ENCODE measurements at places on chromosomes 7 and 10.

DNA sequence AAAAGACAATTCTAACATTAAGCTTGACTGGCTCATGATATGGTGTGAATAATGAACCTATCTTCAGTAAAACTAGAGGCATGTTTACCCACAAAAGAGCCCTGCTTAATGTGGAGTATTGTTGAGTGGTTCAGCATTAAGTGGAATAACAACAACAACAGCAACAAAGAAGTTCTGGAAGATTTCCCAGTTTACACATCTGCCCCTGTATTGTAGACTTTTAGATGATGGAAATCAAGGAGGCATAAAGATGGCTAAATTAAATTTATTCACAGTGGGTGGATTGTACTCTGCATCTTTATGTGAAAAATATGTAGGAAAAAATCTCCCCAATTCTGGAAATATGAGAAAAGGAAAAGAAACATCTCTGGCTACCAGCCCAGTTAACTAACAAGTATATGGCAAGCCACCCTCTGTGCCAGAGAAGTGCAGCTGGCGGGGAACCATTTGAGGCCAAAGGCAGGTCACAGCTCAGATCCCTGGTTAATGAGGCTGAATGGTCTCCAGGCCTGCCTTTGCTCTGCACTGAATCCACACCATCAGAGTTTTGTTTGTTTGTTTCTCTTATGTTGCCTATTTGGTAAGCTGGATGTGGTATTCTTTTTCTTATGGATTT is 186.0 kb downstream of the SEMA3D start:
- no peak for DNase-seq

GRCh38 chr7:84393786-84394185 is 199.2 kb upstream of the SEMA3A start:
- no peak for DNase-seq

DNA sequence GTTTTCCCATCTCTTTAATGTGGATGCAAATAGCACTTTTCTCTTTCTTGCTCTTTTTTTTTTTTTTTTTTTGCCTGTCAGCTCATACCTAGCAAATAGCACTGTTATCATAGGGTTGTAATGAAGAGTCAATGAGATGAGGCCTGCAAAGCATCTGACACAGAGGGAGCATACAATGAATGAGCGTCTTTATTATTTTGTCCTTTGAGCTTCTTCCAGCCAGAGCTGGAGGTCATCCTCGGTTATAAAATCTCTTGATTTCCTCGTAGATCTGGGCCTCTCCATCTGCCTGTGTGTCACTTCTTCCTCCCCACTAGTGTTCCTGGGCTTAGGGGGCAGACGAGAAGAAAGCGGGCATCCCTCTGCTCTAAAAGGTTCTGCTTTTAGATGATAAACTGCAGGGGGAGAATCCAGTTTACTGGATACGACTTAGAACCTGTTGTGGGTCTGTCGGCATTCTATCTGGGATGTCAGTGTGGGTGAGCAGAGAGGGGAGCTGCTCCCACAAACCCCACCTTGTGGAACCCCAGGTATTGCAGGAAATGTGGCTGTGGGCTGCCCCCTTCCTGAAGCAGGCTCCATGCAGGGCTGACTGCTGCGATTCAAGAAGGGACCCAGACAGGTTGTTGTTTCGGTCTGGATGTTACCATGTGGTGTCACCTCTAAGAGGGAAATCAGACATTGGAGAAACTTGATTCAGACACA is 135.8 kb upstream of the GPR26 start:
- DNase-seq: no peak

- no peak for DNase-seq
These were observed 31.6 kb downstream of the TMEM120A start for GRCh38 chr7:75962607-75963380.

GRCh38 chr10:52368725-52369124 is 54.6 kb downstream of the DKK1 start:
- DNase-seq: no peak

DNA sequence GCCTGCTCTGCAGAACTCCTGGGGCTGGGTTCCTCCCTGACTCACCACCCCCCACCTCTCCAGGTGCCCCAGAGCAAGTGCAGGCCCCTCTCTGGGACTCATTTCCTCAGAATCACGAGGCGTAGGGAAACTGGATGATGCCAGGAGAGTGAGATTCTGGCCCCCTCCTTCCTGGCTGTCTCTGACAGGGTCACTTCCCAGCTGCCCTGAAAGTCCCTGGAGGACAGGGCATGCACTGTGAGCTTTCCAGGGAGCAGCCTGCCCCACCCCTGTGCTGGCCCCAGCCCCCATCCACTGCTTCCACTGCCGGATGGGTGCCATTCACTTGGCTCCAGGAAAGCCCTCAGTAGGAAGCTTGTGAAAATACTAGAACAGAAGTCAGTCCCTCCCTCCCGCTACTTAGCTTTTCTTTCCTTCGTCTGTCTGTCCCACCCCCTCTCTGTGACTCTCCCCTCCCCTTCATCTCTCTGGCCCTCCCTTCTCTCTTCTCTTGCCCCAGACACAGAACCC is 10.4 kb downstream of the TACR2 start:
- no peak for DNase-seq

- DNase-seq: no peak
These were observed 160.9 kb downstream of the FZD1 start for GRCh38 chr7:91425149-91425548.

DNA sequence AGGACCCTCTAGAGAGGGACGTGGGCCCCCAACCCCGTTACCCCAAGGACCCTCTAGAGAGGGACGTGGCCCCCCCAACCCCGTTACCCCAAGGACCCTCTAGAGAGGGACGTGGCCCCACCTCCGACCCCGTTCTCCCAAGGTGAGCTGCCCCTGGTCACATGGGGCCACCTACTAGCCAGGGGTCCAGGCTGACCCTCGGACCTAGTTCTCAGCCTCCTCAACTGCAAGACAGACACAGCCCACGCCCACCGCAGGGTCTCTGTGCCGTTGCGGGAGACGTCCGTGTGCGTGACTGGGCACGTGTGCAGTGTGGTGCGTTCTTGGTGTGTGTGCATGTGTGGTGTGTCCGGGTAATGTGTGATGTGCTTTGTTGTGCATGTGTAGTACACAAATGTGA is 21.6 kb upstream of the UTF1 start:
- no peak for DNase-seq

- no peak for DNase-seq
These were observed 38.9 kb downstream of the JAKMIP3 start for GRCh38 chr10:132104471-132105301.

DNA sequence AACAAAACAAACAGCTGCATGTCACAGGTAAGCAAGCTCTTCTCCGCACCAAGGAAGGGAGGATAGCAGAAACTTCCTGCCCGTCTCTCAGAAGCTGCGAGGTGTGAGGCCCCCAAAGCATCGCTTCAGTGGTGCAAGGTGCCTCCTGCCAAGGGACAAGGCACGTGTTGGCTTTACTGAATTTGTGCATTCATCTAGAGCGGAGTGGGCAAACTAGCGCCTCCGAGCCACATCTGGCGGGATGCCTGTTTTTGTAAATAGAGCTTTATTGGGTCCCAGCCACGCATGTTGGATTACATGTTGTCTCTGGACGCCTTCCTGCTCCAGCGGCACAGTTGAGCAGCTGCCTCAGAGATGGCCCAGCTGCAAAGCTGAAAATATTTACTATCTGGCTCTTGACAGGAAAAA is 27.7 kb downstream of the PHYH start:
- DNase-seq: no peak

- no peak for DNase-seq
These were observed 2.2 kb upstream of the CUEDC2 start for GRCh38 chr10:102434394-102435132.

GRCh38 chr10:86650151-86650550 is 4.2 kb upstream of the OPN4 start:
- no peak for DNase-seq

- DNase-seq: no peak
These were observed 467.9 kb upstream of the PODXL start for GRCh38 chr7:132024290-132024689.

- no peak for DNase-seq
These were observed 241.5 kb upstream of the SP8 start for GRCh38 chr7:21028186-21028585.

DNA sequence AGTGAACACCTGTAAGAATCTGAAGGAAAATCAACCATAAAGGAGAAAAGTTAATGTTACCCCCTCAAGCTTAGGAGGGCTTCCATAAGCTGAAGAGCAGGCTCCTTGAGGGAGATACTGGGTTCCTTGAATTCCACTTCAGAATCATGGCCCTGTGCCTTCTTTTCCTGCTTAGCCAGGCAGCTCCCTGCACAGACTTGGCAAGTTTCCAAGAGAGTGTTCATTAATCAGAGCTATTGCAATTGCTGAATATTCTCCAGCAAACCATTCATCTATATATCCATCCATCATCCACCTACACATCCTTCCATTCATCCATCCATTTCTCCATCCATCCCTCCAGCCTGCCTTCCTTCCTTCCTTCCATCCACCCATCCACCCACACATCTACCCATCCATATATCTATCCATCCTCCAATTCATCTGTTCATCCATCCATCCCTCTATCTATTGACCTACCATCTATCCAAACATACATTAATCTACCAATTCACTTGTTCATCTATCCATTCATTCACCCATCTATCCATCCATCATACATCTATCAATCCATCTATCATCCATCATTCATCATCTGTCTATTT is 574.4 kb downstream of the PTPRN2 start:
- DNase-seq: no peak

DNA sequence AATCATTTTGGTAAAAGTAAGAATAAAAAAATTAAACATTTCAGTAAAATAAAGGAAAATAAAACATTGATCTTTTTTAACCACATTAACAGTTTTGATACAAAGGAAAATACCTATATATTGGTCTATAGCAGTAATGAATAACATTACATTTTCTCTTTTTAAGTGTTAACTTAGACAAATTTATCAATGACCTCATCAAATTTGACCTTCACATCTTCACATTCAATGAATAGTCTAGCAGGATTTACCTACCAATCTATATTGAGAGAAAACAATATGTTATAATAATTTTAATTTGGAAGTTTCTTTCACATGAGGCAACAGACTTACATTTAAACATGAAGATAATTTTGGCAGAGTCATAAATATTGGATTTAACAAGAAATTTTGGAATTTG is 17.9 kb upstream of the UBE2D1 start:
- DNase-seq: no peak

- no peak for DNase-seq
These were observed 197.8 kb upstream of the CDCA7L start for GRCh38 chr7:22143491-22143890.

- DNase-seq: no peak
These were observed 254.6 kb downstream of the OTUD1 start for GRCh38 chr10:23693501-23693901.

DNA sequence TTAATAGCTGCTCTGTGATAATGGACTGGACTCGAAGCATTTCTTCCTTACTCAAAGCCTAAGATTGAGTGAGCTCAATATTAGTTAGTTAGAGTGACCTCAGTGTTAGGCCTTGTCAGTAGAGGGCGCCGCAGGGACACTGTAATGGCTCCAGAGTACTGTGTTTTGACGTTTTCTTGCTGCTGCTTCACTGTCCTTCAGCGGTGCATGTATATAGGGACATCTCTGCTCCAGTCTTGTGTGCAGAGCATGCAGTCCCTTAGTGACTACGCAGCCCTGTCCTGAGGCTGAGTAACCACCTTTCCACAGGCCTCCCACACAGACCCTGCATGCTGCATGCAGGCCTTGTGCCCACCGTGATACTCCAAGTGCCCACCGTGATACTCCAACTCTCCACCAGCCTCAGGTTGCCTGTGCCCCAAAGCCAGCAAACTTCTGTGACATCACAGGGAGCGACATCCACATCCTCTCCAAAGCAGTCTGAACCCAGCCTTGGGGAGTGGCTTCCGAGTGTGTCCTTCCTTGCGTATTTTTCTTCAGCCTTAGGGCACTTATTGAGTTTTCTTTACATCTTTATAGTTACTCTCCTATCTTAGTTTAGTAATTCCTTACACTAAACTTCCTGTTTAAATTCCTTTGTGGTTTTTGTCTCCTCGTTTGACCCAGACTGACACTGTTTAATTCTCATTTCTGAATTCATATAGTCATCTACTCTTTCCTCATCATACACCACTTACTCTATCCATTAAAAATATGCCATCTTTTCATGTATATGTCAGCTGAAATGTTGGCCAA is 118.2 kb downstream of the JAZF1 start:
- peak; percentile 63 for DNase-seq

- peak; percentile 91 for DNase-seq
These were observed 138.1 kb upstream of the TCF7L2 start for GRCh38 chr10:112811741-112812551.

DNA sequence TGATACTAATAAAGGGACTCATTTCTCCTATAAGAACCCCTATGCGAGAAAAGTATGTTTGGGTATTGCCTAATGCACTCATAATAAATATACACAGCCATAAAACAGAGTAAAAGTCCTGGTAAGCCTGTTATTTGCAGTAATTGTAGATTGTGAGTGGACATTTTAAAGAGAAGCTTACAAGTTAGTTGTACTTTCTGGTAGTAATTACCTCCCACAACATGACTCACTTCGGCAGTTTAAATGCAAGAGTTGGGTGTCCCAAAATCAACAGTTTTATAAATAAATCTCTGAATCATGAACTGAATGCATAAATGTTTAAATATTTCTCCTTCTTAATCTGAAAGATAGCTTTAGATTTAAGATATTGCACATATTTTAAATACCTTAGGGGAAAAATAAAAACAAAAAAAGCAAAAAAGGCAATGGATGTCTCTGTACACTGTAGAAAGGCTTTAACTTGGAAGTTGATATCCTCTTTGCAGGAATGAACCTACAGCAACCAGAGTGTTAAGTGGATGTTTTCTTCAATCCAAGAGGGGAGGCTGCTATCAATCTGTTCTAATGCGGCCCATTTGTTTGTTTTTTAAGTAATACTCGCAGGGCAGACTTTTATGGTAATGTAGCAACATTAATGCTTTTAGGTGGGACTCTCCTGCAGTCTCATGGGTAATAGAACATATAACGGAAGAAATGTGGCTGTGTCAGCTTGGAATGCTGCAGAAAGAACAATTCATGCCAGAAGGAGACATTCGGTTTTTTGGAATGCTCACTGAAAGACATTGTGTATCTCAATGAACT is 57.3 kb upstream of the ZEB1 start:
- peak; percentile 93 for DNase-seq

- no peak for DNase-seq
These were observed 125.2 kb downstream of the DOCK4 start for GRCh38 chr7:112080978-112081377.

DNA sequence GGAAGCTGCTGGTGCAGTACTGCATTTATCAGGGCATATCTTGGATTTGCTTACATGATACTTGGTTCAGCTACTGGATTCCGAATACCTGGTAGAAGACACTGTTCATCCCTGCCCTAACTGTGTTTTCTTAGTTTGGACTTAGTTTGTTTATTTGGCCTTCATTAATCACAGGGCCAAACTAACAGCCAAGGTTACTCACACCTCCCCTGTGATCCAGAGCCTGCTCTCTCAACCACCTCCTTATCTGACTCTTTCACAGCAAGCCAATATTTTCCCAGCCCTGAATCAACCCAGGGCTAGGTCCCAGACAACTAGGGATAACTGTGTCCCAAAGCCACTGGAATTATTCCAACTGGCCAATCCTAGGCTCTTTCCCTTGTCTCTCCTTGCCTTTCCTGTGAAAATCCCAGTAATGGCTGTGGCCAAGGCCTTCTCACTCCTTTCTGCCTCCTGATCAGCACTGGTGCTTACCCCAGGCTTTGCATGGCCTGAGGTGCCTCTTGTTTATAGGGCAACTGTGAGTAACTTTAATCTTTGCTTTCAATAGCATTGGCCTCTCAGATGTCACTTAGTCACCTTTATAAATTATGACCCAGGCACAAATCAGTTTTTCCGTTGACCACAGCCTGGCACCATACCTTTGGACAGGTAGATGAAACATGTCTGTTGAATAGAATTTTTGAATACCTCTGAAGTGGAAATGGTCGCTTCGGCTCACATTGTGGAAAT is 9.3 kb upstream of the JCAD start:
- no peak for DNase-seq

All from fibroblast of skin of left quadriceps (primary cell).